ENCODE measurements at places on chromosomes 1 and 21.

DNA sequence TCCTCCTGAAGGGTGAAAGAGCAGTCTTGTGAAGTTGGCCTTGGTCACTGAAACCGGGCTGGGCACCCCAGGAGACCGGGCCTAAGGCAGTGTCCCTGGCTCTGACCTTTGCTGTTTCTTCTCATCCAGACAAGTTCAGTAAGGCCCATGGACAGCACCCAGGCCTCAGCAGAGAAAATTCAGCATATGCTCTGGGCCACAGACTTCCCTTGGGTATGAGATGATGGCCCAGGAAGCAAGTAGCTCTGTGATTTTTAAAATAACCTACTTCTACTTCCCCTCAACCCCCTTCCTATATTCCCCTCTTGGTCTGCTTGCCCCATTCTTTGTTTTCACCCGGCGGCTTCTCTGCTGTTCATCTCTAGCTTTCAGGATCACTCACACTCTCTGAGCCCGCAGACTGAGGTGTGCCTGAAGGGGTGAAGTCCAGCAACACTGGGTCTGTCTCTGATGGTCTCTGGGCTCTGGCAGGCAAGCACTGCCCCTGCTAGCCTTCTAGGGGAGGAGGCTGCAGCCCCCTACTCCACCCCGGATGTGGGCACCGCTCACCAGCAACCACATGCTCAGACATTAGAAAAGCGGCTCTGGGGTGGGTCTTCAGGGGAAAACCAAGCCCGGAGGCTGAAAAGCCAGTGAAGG lies 2.9 kb upstream of the GPR25 start:
- DNase-seq: no peak

- no peak for DNase-seq
Observed at GRCh38 chr1:26075421-26076144, 8.2 kb upstream of the TRIM63 start.

- DNase-seq: no peak
Observed at GRCh38 chr1:175182201-175182746, 10.3 kb downstream of the KIAA0040 start.

GRCh38 chr21:42724226-42724920 lies 71.0 kb downstream of the PDE9A start:
- no peak for DNase-seq

DNA sequence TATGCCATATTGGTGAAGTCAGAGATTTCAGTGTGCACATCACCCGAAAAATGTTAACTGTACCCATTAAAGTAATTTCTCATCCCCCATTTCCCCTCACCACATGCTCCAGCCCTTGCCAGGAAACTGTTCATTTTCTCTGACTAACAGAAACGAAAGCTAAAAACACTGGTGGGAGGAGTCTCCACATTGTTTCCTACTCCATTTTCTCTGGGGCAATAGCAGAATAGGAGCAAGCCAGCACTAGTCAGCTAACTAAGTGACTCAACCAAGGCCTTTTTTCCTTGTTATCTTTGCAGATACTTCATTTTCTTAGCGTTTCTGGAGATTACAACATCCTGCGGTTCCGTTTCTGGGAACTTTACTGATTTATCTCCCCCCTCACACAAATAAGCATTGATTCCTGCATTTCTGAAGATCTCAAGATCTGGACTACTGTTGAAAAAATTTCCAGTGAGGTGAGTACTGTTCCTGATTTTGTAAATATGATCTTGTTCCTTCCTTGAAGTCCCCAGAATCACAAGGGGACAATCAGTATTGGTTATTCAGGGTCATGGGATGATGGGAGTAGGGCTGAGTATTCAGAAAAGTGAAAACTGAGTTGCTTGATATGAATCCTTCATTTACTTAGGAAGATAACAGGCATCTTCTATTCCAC lies at the start of gene IFI16:
Gene IFI16, plus strand, starts transcription at position 204 of the 658 bp plus-strand sequence. CDS start 4,774 bp downstream, outside the sequence.
- DNase-seq: no peak

GRCh38 chr1:240086726-240087125 lies 5.0 kb upstream of the FMN2 start:
- DNase-seq: no peak

- DNase-seq: no peak
Observed at GRCh38 chr1:228268881-228269265, 61.0 kb downstream of the OBSCN start.

- no peak for DNase-seq
Observed at GRCh38 chr1:205642679-205643307, 11.0 kb upstream of the ELK4 start.

DNA sequence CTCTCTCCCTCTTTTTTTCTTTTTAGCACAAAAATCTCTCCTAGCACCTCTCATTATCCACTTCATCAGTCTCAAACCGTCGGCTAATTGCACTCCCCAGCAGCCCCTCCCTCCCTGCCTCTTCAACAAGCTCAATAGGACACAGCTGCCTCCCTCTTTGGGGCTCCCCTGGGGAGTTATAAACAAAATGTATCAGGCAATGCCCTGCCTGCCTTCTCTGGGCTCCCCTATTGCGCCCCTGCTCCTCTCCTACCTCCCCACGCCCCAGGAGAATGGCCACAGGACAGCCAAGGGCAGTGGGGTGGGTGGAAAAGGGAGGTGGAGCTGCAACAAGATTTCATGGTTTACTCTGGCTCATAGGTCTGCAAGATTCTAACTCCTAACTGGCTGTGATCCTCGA lies 147.1 kb upstream of the GRIK3 start:
- DNase-seq: no peak

GRCh38 chr1:209428241-209428921 lies 155.1 kb upstream of the CAMK1G start:
- no peak for DNase-seq

GRCh38 chr1:3626025-3626424 lies 1.2 kb downstream of the TPRG1L start:
- DNase-seq: no peak

- DNase-seq: no peak
Observed at GRCh38 chr21:44892095-44892494, 18.6 kb upstream of the PTTG1IP start.

- no peak for DNase-seq
Observed at GRCh38 chr1:111441573-111442192, 7.4 kb downstream of the WDR77 start.

- DNase-seq: no peak
Observed at GRCh38 chr1:156009404-156009803, 11.3 kb downstream of the SSR2 start.

DNA sequence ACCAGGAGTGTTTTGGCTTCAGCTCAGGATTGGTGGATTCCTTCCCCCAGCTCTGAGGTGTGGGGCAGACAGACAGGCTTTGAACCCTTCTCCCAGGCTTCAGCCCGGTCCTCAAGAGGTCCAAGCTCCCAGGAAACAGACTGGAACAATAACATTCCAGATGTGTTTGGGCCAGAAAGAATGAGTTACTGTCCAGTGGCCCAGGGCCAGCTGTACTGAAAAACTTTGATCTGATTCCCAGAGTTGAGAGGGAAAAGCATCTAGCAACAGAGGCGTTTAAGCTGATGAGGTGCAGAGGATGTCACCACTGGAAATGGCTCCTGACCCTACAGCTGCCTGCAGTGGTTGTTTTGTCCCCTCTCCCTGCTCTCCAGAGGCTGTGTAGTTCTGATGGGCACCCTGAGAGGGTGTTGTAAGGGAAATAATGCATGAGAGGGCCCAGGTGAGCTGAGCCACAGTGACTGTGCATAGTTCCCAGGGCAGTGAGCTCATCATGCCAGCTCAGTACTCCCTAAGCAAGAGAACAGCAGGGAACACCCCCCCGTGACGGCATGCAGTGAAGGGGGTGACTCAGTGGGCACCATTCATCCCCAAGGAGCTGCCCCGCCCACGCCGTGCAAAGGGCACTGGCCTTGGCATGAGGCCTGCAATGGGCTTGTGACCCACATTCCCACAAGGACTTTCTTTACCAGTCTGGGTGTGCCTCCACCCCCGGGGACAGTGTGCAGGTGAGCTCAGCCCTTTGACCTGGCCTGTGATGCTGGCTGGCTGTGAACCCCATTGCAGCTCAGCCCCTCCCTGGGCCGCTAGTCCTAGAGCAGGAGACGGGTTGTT lies 13.8 kb upstream of the SFN start:
- no peak for DNase-seq

- no peak for DNase-seq
Observed at GRCh38 chr21:44907225-44907965, 13.3 kb downstream of the ITGB2 start.

DNA sequence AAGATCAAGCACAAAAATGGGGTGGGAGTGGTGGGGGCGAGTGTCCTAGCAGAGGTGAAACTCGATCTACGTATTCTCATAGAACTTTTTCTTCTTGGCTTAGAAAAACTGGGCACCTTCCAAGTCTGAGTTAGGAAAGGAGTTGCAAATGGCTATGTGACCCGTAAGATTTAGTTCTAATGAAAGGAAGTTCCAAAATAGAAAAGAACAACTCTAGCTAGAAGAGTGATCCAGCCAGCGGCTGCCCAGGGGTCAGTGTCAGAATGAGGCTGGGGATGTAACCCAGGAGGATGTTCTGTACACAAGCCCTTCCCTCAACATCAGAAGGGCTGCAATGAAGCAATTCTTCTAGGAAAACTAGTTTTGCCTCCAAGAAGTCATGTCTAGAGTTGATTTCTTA lies 5.2 kb downstream of the MTARC1 start:
- DNase-seq: no peak

GRCh38 chr1:210764536-210764935 lies 369.4 kb downstream of the KCNH1 start:
- DNase-seq: no peak

DNA sequence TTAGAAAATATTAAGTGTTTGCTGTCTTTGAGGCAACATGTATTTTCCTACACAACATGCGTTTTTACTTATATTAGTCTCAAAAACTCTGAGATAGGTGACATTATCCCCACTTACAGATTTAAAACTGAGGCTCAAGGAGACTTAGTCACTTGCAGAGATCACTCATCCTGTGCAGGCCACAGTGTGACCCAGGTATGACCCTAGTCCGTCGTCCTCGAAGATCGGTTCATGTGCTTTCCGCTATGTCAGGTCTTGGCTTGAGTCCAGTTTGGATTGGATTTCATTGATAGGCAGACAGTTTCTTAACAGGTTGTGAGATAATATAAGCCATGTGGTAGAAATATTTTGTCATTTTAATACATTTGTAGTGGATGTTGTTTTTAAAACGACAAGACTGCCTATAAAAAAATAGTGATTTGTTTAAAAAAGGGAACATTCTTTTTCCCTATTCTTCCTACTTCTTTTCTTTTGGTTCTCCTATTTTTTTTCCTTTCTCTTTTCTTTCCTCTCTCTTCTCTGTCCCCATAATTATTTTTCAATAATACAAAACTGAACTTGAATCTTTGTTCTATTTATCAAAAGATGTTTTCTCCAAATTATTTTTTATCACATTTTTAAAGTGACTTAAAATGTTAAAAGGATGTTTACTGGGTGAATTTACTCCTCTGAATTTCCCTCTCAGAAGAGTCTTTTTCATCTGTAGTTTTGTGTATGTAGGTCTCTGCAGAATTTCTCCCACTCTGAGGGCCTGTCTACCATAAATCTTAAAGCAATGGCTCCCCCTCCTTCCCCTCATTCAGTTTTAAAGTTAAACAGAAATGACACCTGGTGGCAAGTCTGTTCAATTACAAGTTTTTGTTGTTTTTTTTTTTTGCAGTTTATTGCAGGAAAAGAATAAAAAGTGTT lies 81.8 kb downstream of the PHTF1 start:
- DNase-seq: no peak

- no peak for DNase-seq
Observed at GRCh38 chr21:45427331-45428271, 22.6 kb downstream of the COL18A1 start.

DNA sequence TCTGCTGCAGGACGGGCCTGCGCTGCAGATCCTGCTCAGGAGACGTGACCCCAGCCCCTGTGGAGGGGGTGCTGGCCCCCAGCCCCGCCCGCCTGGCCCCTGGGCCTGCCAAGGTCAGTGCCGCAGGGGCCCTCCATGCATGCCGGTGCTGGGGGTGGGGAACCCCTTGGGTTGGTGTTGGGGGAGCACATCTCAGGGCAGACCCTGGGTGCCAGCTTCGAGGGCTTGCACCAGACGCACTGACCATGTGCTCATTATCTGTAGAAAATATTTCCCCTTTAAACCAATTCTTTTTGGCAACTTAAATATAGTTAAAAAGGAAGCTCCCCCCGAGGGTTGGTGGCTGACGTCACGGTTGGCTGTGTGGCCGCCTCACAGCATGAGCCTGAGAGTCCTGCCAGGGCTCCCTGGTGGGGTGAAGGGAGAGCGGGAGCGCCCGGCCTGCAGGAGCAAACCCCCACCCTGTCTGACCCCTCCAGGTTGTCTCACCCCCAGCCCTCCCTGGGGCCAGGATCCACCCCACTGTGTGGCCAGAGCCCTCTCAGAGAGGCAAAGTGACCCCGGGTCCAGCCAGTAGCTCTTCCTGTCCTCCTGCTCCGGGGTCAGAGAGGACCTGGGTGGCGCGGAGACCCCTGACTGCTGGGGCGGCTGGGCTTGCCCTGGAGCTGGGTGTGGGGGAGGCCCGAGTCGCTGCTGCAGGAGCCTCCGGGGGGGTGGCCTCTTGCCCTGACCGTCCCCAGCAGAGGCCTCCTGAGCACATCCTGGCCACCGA lies 5.3 kb upstream of the PFKL start:
- DNase-seq: no peak

- no peak for DNase-seq
Observed at GRCh38 chr1:12478612-12478985, 139.4 kb downstream of the DHRS3 start.

DNA sequence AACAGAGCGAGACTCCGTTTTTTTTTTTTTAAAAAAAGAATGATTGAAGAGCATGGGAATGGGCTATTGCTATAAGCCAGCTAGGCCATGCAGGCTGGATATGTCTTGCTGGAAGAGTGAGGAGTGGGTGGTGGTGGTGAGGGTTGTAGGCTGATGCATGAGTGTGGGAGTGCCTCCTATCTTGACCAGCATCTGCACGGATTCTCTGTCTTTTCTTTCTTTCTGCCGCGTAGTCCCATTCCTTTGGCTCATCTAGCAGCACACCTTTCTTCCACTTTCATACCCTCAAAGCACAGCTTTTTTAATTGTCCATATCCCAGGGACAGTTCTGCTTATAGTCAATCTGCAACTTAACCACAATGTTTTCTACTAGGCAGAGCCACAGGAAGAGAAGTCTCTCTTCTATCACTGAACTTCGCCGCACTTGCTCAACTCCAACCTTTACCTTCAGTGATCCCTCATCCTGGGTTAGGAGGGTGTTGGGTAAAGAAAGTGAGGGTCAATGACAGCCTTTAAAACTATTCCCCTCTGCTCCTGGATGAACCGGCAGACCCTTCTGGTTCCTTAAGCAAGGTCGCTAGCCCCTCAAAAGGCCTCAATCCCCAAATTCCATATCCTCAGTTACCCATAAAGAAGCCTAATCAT lies 15.2 kb downstream of the ADCY10 start:
- DNase-seq: no peak

- DNase-seq: no peak
Observed at GRCh38 chr1:177282976-177283375, 112.2 kb downstream of the BRINP2 start.

GRCh38 chr1:15222653-15223303 lies 24.2 kb upstream of the FHAD1 start:
- DNase-seq: no peak

- no peak for DNase-seq
Observed at GRCh38 chr1:53702341-53702740, 36.6 kb downstream of the GLIS1 start.

- DNase-seq: no peak
Observed at GRCh38 chr1:182968151-182968741, 15.3 kb upstream of the SHCBP1L start.
